ENCODE measurements at places on chromosomes 3 and 15.

GRCh38 chr3:113660896-113661295 lies 35.5 kb downstream of the USF3 start:
- DNase-seq: no peak

GRCh38 chr15:62495670-62496614 lies 330.9 kb upstream of the C2CD4B start:
- no peak for DNase-seq

GRCh38 chr3:4776399-4776979 lies 202.7 kb upstream of the BHLHE40 start:
- no peak for DNase-seq

- DNase-seq: no peak
Measured at GRCh38 chr15:27353856-27354255, 382.9 kb downstream of the GABRG3 start.

DNA sequence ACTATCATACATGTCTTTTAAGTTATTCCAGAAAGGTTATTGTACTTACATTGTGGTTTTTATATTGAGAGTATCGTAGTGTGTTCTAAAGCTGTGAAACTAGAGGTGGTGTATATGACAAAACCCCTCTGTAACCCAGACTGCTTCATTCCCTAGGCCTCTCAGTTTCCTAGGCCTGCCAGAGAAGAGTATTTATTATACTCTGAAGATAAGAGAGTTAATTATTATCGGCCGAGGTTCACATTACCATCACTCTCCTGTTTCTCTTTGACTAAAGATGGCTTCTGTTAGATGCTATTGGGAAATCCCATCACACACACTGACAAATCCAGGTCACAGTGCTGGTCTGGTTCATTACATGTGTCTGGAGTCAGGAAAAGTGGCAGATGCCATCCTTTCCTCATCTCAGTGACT lies 20.5 kb downstream of the EXOSC7 start:
- no peak for DNase-seq

DNA sequence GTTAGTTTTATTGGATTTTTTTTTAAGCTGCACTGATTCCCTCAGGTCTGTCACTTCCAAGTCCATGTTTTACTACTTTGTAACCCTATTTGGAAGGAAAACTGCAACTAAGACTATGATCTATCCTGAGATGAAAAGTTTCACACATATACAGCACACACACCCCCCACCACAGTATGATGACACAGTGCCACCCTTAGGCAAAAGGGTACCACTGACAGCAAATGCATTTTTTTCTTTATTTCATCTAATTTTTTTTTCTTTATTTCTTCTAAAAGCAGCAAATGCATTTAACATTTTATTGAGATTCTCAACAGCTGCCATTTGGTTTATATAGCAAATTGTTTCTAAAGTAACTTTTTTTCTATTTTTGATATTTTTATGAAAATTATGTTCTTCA lies 21.2 kb downstream of the NGRN start:
- no peak for DNase-seq

- no peak for DNase-seq
Measured at GRCh38 chr3:23884481-23884880, 32.3 kb downstream of the NKIRAS1 start.

GRCh38 chr15:70197945-70198361 lies 100.2 kb upstream of the TLE3 start:
- no peak for DNase-seq

- DNase-seq: no peak
Measured at GRCh38 chr3:44130249-44130648, 111.4 kb upstream of the TOPAZ1 start.

GRCh38 chr15:78879517-78880241 lies 7.0 kb downstream of the MORF4L1 start:
- DNase-seq: no peak

GRCh38 chr15:72487070-72487797 lies 13.1 kb downstream of the ARIH1 start:
- DNase-seq: no peak

- peak; percentile 21 for DNase-seq
Measured at GRCh38 chr3:195774917-195775316, 36.8 kb downstream of the MUC4 start.

DNA sequence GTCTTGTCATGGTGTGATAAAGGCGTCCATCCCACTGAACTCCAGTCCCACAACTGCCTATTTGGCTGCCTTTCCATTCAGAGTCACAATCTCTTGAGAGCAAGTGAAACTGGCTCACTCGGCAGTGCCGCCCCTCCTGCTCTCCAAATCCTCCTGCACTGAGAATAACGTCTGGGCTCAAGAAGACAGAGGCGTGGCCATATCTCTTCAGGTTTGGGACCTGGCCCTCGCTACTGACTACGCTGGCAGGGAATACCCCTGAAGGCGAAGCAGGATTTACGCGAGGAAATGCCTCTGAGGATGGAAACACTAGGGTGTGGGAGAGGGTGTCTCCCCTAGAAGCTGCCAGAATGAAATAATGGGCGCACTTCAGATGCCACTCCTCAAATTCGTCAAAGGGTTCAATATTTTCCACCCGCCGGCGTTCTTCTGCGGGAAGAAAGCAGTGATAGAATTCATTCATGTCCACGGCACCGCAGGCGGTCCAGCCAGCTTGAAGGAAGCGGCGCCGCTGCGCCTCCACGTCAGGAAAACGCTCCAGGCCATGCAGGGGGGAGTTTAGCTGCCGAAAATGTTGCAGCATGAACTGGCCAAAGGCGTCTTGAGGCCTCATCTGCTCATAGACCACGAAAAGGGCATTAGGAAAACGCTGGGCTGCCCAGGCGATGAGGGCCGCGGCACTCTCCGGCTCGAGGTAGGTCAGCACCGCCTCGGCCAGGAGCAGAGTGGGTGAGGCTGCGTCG lies 985 bp downstream of the LCMT2 start:
- peak; percentile 77 for DNase-seq

GRCh38 chr3:196194542-196194915 lies 16.7 kb downstream of the ZDHHC19 start:
- no peak for DNase-seq

- peak; percentile 9 for DNase-seq
Measured at GRCh38 chr3:188185717-188186251, 31.8 kb downstream of the LPP start.

DNA sequence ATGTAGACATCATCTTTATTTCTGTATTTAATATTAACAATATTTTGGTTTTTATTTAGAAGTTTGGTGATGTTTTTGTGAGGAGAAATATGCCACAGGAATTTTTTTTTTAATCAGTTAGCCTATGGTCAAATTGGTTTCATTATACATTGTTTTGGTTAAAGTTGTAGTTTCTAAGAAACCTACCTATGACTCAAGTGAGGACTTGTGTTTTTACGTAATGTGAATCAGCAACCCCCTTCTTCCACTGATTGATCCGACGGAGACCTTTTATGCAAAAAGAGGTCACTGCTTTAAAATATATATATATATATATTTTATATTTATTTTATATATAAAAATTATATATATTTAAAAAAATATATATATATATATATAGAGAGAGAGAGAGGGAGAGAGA lies 698.1 kb downstream of the FHIT start:
- no peak for DNase-seq

- no peak for DNase-seq
Measured at GRCh38 chr15:39397883-39398282, 183.0 kb upstream of the THBS1 start.

GRCh38 chr15:70436428-70436827 lies 326.9 kb downstream of the UACA start:
- DNase-seq: no peak

DNA sequence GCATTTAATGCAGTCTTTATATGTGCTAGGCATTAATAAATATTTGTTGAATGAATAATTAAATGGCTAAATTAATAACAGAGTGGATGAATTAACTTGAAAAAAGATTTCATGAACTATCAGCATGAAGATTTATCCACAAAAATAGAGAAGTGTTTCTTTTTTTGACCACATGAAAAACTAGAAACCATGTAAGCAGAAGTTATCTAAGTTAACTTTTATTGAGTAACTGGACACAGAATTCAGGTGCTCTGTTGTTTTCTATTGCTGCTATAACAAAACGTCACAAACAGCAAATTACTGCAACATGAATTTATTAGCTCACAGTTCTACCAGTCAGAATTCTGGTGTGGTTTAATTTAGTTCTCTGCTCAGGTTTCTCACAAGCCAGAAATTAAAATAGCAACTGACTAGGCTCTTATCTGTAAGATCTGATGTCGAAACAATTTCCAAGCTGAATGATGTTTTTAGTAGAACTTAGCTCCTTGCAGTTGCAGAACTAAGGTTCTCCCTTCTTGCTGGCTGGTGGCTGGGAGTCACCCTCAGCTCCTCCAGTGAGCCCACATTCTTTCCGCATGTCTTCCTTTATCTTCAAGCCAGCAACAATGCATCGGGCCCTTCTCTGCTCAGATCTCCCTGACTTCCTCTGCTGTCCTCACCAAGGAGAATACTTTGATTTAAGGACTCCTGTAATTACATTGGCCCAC lies 810.2 kb upstream of the ALCAM start:
- no peak for DNase-seq

GRCh38 chr15:43210172-43210745 lies 10.6 kb downstream of the EPB42 start:
- no peak for DNase-seq

DNA sequence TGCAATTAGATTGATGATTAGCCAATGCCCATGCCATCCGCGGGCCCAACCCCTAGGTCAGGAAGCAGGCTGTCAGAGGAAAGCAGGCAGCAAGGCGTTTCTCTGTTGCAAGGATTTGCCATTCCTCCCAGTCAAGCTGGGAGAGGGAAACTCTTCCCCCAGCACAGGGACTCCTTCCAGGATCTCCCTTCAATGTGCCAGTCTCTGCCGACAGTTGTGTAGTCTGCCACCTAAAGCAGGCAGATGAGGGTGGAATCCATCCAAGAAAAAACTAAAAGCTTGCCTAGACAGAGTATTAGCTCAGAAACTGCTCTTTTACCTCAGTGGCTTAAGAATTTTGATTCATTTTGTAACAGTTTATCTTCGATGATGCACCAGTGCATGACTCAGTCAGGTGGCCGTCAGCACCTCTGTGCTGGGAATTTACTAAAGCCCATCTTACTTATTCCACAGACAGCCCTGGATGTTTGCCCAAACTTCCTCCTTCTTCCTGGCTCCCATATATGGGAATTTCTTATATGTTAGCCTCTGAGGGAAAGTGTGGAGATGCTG lies 501.5 kb upstream of the THBS1 start:
- no peak for DNase-seq

DNA sequence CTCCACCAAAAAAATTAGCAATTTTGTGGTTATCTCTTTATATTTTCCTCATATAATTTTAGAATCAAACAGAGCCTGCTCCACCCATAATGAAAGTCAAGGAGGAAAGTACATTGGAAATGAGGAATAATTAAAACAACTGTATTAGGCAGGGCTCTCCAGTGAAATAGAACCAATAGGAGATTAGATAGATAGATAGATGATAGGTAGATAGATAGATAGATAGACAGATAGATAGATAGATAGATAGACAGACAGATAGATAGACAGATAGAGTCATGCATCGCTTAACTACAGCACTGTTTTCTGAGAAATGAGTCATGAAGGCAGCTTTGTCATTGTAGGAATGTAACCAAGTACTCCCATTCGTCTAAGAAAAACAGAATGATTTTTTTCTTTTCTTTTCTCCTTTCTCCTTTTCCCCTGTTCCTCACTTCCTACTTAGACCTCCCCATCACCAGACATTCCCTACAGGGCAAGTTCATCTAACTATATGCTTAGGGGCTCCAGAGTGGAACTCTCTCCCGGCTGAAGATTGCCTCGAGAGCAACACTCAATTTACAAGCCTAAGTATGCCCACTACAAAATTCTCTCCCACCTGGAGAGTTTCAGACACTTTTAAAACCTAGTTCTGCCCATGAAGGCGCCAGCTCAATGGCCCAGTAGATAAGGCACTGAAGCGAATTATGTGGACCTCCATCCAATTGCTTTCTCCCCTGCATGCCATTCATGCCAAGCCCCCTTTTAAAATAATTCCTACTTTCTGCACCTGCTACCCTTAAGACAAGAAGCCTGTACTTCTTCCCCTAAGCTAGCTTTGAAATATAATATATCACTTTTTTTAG lies 53.3 kb upstream of the LIPC start:
- DNase-seq: no peak

DNA sequence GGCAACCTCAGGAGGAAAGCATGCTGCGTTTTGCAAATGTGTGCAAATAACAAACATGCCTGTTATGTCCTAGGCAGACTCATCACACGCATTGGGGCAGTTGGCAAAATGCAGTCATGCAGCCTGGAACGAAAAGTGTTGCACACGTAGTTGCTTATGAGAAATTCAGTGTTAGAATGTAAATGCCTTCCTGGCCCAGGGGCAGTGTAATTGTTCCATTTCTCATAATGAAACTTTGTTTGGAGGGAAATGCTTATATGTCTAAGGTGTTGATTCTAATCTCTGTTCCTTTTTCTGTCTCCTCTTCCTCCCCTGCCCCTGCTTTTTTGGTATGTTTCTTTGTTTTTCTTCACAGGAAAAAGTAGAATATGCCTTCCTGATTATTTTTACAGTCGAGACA lies 156.0 kb downstream of the CACNA1D start:
- no peak for DNase-seq

DNA sequence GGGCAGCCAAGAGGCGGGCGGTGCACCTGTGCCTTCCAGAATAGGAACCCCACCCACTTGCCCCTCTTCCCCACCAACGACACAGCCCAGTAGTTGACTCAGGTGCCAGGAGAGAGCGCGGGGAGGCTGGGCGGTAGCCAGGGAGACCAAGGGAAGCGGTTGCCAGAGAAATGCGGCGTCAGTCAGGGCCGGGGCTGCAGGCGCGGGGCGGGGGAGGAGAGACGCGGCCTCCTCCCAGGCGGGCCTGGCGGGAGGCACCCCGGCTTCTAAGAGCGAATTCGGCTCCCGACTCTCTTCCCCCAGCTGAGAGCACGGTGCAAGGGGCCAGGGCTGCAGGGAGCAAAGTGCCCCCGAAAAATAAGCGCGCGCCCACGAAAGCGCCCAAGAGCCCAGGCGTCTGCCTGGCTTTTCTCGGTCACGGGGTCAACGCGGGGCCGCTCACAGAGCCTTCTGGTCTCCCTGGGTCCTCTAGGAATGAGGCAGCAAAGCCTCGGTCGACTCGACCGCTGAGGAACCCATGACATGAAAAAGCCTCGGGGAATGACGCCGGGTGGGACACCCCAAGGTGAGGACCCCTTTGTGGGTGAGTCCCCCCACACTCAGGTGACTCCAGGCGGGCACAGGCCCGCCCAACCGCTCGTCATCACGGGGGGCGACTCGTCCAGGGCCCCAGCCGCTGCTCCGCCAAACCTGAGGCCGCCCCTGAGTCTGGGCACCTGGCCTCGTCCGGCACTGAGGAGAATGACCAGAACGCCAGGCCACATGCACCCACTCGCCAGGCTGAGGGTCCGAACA lies 716 bp downstream of the CPEB1 start:
- DNase-seq: no peak

GRCh38 chr15:101490922-101491733 lies 1.6 kb upstream of the PCSK6 start:
- no peak for DNase-seq

DNA sequence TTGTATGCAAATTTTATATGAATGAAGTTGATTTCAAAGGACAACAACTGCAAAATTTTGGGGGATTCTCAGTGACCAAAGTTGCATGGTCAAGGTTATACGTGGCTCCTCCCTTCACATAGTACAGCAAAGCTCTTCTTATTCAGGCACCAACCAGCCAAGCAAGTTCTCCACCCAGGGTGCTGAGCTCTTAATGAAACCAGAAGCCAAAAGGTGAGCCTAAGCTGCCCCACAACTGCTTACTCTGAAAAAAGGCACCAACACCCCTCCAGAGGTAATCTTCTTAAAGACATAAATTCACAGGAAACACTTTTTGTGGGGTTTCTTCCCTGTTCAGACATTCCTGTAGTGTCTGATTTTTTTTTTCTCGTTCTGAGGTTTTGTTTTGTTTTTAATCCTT lies 106.1 kb upstream of the GMNC start:
- no peak for DNase-seq
